Activated CD4-positive, alpha-beta T cell treated with anti-CD3 and anti-CD28 coated beads, Interleukin-10, Interleukin-2, amounts not matched to agents 100 ng/mL and 50 ng/mL, durations not matched to agents 16 hours and 8 hours (primary cell): ENCODE measurements at places on chromosomes 16 and 17.

DNA sequence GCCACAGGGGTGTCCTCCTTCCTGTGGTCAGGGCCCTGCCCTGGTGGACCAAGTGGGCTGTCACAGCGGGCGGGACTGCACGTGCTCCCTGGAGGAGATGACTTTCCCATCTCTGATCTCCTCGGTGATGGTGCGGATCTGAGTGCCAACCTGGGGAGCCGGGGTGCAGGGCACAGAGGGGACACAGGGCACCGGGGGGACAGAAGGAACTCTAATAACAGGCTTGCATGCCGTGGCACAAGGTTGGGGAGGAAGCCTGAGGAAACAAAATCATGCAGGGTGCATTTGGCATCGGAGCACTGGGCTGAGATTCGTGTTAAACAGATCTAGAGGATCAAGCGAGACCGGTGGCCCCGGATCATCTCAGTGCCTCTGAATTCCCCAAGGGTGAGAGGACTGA is 3.4 kb downstream of the KRT36 start:
- no peak for DNase-seq

DNA sequence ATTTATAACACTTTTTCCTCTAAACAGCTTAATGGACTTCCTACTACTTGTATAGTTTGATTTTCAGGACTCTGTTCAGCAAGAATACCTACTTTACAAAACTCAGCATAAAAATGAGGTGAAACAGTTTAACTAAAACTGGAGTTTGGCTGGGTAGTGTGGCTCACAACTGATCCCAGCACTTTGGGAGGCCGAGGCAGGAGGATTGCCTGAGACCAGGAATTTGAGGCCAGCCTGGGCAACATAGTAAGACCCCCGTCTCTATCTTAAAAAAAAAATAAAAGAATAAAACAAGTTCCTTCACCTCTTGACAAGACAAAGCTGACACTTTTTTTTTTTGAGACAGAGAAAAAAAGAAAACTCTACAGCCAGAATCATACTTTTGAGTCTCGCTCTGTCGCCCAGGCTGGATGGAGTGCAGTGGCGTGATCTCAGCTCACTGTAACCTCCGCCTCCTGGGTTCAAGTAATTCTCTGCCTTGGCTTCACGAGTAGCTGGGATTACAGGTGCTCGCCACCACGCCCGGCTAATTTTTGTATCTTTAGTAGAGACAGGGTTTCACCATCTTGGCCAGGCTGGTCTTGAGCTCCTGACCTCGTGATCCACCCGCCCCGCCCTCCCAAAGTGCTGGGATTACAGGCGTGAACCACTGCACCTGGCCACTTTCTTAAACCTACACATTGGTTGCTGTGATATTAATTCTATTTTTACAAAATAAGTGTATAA is 2.6 kb downstream of the PDF start:
- no peak for DNase-seq

DNA sequence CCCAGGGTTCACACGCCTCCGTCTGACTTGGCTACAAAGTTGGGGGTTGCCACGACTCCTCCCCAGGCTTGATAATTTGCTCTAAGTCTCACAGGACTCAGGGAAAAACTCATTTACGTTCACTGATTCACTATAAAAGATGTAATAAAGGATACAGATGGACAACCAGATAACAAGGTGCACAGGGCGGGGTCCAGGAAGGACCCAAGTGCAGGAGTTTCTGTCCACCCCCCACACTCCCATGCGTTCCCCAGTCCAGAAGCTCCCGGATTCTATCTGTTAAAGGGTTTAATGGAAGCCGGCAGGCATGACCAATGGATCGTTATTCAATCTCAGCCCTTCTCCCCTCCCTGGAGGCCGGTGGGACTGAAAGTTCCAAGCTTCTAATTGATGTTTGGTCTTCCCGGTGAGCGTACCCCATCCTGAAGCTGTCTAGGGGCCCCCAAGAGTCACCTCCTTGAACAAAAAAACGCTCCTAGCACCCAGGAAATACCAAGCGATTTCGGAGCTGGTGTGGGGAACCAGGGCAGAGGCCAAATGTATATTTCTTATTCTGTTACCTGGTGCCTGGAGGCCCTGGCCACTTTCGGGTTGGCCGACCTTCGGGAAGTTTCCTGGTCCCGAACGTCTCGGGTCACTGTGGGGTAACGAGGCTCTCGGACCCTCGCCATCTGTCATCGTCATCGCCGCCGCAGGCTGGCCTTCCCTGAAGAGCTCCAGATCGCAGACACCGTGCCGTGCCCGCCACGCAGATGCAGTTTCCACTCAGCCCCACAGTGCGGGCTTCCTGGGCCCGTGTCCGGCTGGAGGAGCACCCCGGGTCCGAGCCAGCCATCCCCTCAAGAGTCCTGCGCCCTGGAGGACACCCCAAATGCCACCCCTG is 13.5 kb upstream of the METRNL start:
- DNase-seq: no peak

DNA sequence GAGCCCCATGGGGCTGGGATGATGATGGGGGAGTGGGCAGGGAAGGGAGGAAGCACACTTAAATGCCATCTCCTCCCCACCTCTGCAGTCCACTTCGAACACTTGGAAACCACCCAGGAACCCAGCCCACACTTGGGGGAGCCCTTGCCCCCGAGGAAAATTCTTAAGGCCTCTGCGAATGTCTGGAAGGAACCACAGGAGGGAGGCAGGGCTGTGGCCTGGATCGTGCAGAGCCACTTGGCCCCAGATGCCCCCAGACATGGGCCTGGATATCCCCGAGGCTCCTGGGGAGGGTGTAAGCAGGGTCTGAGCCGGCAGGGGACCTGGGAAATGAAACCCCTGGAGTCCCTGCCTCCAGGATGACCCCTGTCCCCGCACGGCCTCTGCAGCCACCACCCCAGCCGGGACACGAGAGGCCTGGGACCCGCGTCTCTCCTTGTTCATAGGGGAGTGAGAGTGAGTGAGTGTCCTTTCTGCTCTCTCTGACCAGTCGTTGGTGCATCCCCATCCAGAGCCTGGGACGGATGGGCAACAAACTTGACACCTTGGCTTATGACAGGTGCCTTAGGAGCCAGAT is 11.8 kb upstream of the MTSS2 start:
- DNase-seq: no peak

GRCh38 chr16:11232852-11233726 is 22.9 kb downstream of the SOCS1 start:
- peak; percentile 98 for DNase-seq

GRCh38 chr16:77612596-77612995 is 109.7 kb upstream of the NUDT7 start:
- DNase-seq: no peak

DNA sequence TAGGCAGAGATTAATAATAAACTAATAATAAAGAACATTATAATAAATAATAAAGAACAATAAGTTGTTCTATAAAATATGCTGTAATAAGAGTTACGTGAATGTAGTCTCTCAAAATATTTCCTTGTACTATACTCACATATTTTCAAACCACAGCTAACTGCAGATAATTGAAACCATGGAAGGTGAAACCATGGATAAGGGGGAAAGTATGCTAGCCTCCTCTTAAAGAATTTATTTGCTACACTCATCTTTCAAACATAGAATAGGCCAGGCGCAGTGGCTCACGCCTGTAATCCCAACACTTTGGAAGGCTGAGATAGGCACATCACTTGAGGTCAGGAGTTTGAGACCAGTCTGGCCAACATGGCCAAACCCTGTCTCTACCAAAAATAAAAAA is 18.5 kb downstream of the CYTH1 start:
- DNase-seq: no peak

DNA sequence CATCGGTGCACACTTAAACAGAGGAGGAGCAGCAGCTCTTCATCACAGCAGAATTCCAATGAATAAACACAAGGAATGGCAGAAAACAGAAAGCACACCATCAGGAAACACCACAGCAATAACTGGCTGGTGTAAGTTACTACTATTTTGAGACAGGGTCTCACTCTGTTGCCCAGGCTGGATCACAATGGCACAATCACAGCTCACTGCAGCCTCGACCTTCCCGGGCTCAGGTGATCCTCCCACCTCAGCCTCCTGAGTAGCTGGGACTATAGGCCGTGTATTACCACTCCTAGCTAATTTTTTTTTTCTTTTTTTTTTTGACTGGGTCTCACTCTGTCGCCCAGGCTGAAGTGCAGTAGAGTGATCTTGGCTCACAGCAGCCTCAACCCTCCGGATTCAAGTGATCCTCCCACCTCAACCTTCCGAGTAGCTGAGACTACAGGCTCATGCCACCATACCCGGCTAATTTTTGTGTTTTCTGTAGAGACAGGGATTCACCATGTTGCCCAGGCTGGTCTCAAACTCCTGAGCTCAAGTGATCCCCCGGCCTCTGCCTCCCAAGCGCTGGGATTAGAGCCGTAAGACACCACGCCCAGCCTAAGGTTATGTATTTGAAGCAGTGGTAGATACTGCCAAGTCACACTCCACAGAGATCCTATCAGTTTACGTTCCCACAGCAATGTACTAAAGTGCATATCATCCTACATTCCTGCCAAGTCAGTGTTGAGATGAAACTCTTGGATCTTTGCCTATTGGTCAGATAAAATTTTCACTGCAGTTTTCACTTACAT is 20.7 kb downstream of the TRAP1 start:
- DNase-seq: no peak

DNA sequence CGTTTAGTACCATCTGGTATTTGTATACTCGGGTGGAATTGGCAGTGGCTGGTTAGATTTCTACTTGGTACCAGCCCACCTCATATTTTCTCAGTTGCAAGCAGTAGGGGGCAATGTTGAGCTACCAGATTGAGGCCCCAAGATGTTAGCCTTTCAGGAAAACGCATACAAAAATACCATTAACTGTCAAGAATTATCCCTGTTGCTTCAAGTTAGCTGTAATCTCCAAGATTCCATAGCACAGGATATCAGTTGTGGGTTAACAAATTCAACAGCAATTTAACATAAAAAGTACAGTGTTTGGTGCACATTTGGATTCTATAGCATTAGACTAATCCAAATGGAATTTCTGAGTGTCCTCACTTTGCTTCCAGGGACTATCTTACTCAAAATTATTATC is 188.2 kb downstream of the FTO start:
- peak; percentile 67 for DNase-seq

GRCh38 chr17:50642722-50643656 is 8.3 kb downstream of the ABCC3 start:
- DNase-seq: no peak

- DNase-seq: no peak
Measured at GRCh38 chr17:76327696-76328095, 19.6 kb upstream of the QRICH2 start.

DNA sequence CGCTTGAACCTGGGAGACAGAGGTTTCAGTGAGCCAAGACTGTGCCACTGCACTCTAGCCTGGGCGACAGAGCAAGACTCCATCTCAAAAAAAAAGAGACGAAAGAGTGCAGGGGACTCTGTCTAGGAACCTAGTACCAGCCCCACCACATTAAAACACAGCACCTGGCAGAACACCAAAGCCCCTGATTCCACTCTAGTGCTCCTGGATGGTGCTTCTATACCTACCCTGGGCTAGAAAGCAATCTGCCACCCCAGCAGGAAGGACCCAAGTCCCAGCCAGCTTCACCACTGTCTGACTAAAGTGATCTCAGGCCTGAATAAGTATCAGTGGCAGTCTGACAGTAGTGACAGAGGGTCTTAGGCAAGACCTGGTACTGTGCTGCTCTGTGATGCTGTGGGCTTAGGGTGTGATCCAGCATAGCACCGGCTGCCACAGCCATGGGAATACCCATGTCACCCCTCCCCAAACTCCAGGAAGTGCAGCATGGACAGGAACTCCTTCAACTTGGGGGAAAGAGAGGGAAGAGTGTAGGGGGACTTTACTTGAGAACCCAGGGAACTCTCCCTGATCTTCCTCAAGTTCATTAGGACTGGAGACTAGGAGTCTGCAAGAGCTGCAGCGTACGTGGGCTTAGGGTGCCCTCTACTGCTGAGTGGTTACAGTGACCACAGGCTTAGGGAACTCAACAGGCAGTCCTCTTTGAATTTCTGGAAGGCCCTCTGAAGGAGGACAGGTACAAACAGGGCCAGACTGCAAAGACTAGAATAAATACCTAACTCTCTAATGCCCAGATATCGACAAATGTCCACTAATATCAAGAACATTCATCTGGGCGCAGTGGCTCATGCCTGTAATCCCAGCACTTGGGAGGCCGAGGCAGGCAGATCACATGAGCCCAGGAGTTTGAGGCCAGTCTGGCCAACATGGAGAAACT is 30.0 kb upstream of the RNF43 start:
- peak; percentile 80 for DNase-seq

DNA sequence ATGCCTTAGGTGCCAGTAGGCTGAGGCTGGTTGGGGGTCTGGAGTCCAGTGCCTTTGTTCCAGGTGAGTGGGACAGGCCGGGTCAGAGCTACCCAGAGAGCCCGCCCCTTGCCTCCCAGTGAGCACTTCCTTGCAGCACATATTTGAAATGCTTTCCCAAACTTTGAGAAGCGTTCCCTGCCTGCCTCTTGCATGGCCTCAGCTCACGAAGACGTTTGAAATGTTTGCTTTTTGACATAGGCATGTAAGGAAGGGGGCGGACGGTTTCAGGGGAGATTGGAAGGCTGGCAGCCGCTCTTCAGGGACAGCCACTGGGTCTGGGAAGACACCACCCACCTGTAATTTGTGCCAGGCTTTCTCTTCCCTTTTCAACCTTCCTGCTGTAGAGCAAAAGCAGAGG is 5.1 kb upstream of the FOXL1 start:
- no peak for DNase-seq

GRCh38 chr16:79007614-79008013 is 592.9 kb downstream of the MAF start:
- peak; percentile 78 for DNase-seq

DNA sequence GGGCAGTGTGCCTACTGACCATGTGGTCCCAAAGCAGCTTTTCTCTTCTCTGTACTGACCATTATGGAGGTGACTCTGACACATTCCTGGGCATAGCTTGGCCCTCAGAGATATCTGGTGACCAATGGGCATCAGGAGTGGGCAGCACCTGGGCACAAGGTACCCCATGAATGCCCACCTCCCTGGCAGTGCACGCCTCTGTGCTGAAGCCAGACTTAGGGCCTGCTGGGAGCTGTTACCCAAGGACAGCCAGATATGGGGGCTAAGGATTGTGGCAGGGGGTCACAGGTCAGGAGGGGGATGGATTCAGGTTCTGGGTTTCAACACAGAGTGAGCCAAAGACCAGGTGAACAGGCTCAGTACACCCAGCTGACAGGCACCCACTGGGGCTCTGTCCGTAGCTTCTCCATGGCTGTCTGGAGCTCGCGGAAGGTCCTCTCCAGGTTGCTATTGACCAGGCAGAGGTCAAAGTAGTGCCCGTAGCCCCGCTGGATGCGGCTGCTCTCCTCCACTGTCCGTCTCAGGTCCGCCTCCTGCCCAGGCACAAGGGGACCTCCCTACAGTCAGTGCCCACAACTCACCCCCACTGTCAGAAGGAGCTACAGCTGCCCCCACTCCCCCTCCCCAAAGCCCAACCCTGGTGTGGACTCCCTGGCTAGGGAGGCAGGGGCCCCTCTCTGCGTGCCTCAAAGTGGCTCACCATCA is 29.7 kb downstream of the MPP2 start:
- DNase-seq: no peak

DNA sequence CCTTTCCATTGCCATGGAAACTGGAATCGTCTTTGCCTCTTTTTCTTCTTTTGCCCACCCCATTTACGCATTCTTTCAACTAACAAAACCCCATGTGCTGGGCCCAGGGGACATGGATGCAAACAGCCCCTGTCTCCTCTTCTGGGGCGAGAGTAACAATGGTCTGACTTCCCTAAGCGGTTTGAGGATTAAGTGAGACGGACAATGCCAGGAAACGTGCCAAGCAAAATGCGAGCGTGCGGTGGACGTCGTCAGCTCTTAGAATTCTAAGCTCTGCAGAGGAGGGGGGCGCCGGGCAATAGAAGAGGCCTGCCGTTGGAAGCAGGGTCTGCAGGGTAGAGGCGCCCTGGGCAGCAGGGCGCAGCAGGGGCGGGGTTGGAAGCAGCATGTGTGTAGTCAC is 42.4 kb upstream of the JPH3 start:
- DNase-seq: no peak

GRCh38 chr16:8572063-8572918 is 18.0 kb downstream of the TMEM114 start:
- DNase-seq: no peak
